A549 treated with Mapracorat at 1 μM for 4 hours (cell line): ENCODE measurements at places on chromosomes 6 and 20. TPM values are rescaled to one million over a fixed set of nuclear protein-coding genes. Genes with fewer than 3 reads are reported as not detected.

The SPATS1 gene
- total RNA-seq, result not detected in 5 replicates

The CALHM4 gene
- not detected in 5 replicates for total RNA-seq

The MEP1A gene
- not detected in 5 replicates for total RNA-seq

The RAB44 gene
- total RNA-seq, result 0.03 to 0.06 TPM (median 0.04 TPM) in 4 of 5 replicates, not detected in the other

The ZBTB46 gene
- 0.75 to 1.1 TPM (median 0.92 TPM) in 5 replicates for total RNA-seq

The RIPOR2 gene
- total RNA-seq, result 0.35 to 0.66 TPM (median 0.48 TPM) in 5 replicates

The KHDRBS2 gene
- total RNA-seq, result not detected in 5 replicates

The BIRC7 gene
- total RNA-seq, result 2.2 to 3.6 TPM (median 3.0 TPM) in 5 replicates

The SAMD5 gene
- 0.43 to 0.88 TPM (median 0.60 TPM) in 5 replicates for total RNA-seq

The DACT2 gene
- total RNA-seq, result 0.04 to 0.14 TPM (median 0.08 TPM) in 5 replicates

The SUMO4 gene
- total RNA-seq, result not detected in 5 replicates

The PAK5 gene
- not detected in 5 replicates for total RNA-seq

The MUC21 gene
- total RNA-seq, result not detected in 5 replicates

The RIPOR3 gene
- total RNA-seq, result 0.06 TPM in 1 of 5 replicates, not detected in the others

The GHRH gene
- total RNA-seq, result not detected in 5 replicates

The ALDH8A1 gene
- 0.07 to 0.25 TPM (median 0.16 TPM) in 5 replicates for total RNA-seq

The NKAIN2 gene
- not detected in 5 replicates for total RNA-seq

The SOX18 gene
- total RNA-seq, result 1.1 to 2.7 TPM (median 2.3 TPM) in 5 replicates

The GLYATL3 gene
- total RNA-seq, result not detected in 5 replicates

The TFAP2D gene
- total RNA-seq, result not detected in 5 replicates

The IPCEF1 gene
- 0.02 to 0.08 TPM (median 0.04 TPM) in 4 of 5 replicates, not detected in the other for total RNA-seq

The SIRPD gene
- not detected in 5 replicates for total RNA-seq

The WFDC5 gene
- not detected in 5 replicates for total RNA-seq

The EDN3 gene
- total RNA-seq, result 2.8 to 3.3 TPM (median 3.0 TPM) in 5 replicates

The GGTLC1 gene
- total RNA-seq, result not detected in 5 replicates

The ERVFRD-1 gene
- total RNA-seq, result not detected in 5 replicates

The EPPIN gene
- total RNA-seq, result not detected in 5 replicates

The TSHZ2 gene
- total RNA-seq, result not detected in 5 replicates

The MOG gene
- not detected in 5 replicates for total RNA-seq

The GPX5 gene
- not detected in 5 replicates for total RNA-seq

The BHLHE23 gene
- total RNA-seq, result not detected in 5 replicates

The LTA gene
- total RNA-seq, result 0.10 to 0.16 TPM (median 0.12 TPM) in 3 of 5 replicates, not detected in the others

The SYS1 gene
- 22.2 to 33.8 TPM (median 31.0 TPM) in 5 replicates for total RNA-seq

The CRYBG1 gene
- total RNA-seq, result 0.60 to 0.80 TPM (median 0.67 TPM) in 5 replicates

The VIP gene
- total RNA-seq, result not detected in 5 replicates

The VAPB gene
- total RNA-seq, result 48.3 to 54.3 TPM (median 53.1 TPM) in 5 replicates

The THBS2 gene
- 0.02 TPM in 1 of 5 replicates, not detected in the others for total RNA-seq

The ROS1 gene
- total RNA-seq, result 0.13 to 0.34 TPM (median 0.20 TPM) in 5 replicates

The BANF2 gene
- total RNA-seq, result not detected in 5 replicates

The ENPP5 gene
- total RNA-seq, result not detected in 5 replicates

The SAMD3 gene
- not detected in 5 replicates for total RNA-seq
